Colonic mucosa (tissue), 4 donors: ENCODE measurements at places on chromosomes 6 and 20. TPM values are rescaled to one million over a fixed set of nuclear protein-coding genes. Genes with fewer than 3 reads are reported as not detected.

ARHGAP18 gene
- 18.7 TPM for total RNA-seq

ANKRD6 gene
- total RNA-seq = 1.6 TPM

DNA sequence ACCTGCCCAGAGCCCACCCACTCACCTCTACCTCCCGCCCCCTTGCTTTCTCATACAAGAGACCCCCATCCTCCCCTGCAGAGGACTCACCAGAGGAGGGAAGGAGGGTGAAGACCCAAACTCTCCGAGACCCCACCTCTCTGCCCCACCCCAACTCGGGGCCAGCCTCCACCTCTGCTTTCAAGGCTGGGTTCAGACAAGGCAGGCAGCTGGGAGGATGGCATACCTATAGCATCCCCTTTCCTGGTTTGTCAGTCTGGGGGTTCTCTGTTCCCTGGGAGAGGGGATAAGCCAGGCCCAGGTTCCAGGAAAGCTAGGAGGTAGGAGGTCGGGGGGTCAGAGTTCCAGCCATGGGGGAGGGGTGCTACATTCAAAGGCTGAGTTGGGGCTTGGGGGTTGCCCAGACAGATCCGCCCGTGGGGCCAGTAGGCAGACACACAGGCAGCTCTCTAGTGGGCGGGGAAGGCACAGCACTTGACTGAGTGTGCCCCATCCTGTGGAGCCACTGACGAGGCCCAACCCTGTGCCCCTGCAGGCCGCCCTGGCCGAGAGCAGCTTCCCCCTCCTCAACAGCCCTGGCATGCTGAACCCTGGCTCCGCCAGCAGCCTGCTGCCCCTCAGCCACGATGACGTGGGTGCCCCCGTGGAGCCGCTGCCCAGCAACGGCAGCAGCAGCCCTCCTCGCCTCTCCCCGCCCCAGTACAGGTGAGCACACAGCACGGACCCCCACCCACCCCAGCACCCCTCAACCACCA lies 40.8 kb upstream of the MDFI start:
- DNase-seq = no peak

GRCh38 chr20:54237116-54237943 lies 29.4 kb downstream of the PFDN4 start:
- DNase-seq = no peak

C20orf144 gene
- 0.30 TPM for total RNA-seq

DNA sequence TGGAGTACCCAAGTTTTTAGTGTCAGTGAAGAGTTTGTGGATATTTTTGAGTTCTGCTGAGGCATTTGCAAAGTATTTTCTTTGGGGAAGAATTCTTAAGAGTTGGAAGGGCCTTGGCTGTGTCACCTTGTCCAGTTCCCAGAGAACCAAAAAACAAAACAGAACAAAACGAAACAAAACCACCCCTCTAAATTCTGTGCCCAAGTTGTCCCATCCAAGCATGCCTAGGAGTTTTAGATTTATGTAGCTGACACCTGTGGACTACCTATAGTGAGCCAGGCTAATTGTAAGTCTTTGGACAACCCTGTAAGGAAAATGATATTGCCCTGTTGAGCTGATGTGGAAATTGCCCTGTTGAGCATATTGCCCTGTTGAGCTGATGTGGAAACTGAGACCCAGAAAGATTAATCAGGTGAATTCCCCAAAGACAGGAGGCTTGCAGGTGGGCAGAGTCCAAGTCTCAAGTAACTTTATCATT lies 1.0 kb upstream of the ECI2 start:
- DNase-seq = no peak

CALHM6 gene
- 6.2 TPM for total RNA-seq

STX11 gene
- total RNA-seq = 3.8 TPM

DNA sequence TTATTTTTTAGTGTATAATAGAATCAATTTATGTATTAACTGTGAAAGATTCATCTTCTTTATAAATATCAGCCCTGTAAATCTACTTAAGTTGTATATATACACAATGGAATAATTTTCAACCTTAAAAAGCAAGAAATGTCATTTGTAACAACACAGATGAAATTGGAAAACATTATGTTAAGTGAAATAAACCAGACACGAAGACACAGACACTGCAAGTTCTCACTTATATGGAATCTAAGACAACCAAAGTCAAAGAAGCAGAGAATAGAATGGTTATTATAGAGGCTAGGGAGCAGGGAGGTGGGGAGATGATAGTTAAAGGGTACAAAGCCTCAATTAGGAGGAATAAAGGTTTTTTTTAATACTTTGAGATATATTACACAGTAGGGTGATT lies 1404.4 kb downstream of the HACE1 start:
- no peak for DNase-seq

DNA sequence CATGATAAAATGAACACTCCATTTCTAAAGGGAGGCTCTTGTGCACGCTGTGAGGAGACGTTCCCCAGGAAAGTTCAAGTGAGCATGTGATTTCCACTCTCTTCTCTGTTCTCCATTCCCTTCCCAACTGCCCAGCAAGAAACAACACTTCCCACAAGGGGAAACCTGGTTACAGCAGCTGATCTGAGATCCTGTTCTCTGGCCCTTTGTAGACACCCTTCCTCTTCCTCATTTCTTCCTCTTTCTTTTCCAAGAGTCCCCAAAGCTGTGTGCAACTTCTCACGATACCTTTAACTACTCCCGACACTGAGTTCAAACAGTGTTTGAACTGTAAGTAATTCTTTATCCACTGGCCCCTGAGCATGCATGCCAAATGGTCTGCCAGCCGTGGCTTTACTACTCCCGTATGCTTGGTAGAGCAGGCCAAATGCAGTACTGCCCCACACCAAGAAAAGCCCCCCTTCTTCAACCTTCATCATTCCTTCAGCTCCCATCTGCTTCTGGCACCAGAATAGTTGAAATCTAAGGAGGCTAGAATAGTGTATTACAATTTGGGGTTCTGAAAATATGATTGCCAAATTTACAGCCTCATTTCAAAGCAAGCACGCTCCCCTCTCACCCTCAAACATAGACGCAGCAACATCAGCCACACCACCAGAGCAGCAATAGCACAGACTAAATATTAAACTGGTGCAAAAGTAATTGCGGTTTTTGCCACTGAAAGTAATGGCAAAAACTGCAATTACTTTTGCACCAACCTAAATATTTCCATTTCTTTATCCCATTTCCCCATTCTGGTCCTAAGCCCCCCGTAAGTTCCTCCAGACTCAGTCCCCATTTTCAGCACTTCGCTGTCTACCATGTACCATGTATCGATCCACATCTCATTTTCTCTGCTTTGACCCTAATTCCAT lies 4.3 kb downstream of the HLA-DMB start:
- no peak for DNase-seq

GRCh38 chr6:108157981-108158525 lies 7.8 kb upstream of the NR2E1 start:
- no peak for DNase-seq

- DNase-seq = no peak
Observed at GRCh38 chr6:123945386-123945785, 141.7 kb downstream of the NKAIN2 start.

SOX18 gene
- 8.4 TPM for total RNA-seq

GRCh38 chr6:28282926-28283325 lies 1.6 kb downstream of the PGBD1 start:
- no peak for DNase-seq

- DNase-seq = no peak
Observed at GRCh38 chr6:26186652-26187051, 99.4 kb downstream of the HFE start.
